ENCODE measurements at places on chromosomes 4 and X.

- no peak for DNase-seq
Measured at GRCh38 chr4:173045571-173045970, 123.0 kb upstream of the GALNT7 start.

DNA sequence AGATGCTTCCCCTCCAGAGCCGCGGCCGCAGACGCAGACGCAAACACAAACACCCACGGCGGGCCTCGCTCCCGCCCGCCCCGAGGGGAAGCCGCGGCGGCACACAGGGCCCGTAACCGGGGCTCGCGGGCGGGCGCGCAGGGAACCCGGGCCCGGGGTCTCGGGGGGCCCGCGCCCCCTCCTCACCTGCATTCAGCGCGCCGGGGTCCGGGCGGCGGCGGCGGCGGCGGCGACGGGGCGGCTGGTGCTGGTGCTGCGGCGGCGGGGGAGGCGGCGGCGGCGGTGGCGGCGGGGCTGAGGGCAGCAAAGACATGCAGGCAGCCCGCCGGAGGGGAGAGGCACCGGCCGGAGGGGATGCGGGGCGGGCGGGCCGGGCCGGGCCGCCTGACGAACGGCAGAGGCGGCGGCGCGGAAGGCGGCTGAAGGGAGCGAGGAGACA, 255 bp upstream of the CNOT6L start:
- no peak for DNase-seq

- no peak for DNase-seq
Measured at GRCh38 chr4:56799161-56799759, 22.2 kb downstream of the SPINK2 start.

GRCh38 chrX:130676861-130677260, 226.1 kb downstream of the ENOX2 start:
- DNase-seq, result no peak

- no peak for DNase-seq
Measured at GRCh38 chr4:40745285-40745984, 4.3 kb upstream of the NSUN7 start.

- no peak for DNase-seq
Measured at GRCh38 chrX:39716401-39716800, 381.4 kb downstream of the BCOR start.

DNA sequence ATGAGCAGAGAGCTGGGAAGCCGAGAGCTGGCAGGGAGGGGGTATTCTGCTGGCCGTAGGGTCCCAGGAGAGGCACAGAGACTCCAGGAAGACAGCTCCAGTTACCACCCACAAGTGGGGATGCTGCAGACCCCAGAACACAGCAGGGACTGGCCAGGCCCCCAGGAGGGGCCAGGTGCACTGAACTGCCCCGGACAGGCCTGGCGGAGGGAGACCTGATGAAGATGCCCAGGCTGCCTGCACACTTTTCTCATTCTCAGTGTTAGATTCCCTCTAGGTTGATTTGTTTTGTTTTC, 110.8 kb downstream of the CPZ start:
- no peak for DNase-seq

DNA sequence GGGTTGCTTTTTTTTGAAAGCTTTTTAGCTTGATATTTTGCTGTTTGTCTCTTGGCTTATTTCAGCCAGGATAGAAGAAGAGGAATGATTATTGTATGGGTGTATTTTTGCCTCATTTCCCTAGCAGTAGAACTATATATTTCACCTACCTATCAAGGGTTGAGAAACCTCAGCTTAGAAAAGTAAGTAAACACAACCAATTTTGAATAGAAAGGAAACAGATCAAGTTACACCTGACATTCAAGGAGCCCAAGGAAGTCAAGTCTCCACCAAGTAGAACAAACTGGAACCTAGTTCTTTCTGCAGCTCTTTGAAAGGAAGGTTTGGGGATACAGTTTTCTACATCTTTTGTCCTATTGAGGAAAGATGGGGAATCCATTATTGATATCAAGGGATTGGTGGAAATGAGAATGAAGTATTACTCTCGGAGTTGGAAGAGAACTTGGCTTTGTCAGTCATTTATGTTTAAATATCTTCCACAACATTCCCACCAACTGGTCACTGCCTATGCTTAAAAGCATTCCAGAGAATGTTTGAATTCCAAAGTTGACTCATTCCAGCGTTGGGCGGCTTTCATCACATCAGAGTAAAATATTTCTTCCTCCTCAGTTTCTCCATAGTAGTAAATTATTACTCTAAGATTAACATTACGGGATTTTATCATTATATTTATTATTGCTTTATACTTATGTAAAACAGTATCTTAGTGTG, 207.8 kb upstream of the CNKSR2 start:
- no peak for DNase-seq

DNA sequence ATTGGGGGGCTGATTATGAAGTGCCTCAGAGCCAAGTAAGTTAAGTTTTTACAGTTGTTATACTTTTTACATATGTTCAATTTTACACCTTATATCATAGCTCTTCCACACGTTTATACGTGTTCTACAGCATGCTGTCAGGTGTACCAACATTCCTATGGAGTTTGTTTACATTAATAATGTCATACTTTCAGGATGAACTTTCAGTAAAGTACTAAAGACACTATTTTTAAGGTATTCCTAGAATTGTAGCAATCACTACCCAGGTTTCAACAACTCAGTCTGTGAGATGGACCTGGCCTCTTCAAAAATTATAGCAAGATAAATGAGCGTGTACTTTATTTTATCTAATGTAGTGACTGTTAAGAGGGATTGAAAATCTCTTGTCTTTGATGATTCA, 92.6 kb downstream of the PTPN13 start:
- no peak for DNase-seq

- no peak for DNase-seq
Measured at GRCh38 chrX:15680401-15680800, 15.8 kb upstream of the CLTRN start.

GRCh38 chr4:54898056-54898562, 227.3 kb downstream of the KDR start:
- DNase-seq, result peak; percentile 28

- DNase-seq, result no peak
Measured at GRCh38 chr4:16066586-16067128, 17.2 kb downstream of the PROM1 start.

DNA sequence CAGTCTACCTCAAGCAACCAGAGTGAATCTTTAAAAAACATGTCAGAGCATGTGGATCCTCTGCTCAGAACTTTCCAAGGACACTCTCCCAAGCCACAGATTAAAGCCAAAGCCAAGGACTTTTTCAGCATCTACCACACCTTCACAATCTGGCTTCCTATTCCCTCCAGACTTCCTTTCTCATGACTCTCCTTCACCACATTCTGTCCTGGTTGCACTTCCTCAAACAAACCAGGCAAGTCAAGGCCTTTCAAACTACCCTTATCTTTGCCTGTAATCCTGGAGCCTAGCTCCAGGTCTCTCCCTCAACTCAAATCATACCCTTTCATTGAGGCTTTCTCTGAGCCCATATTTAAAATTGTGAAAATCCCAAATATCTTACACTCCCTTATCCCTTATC, 191.6 kb upstream of the GALNTL6 start:
- DNase-seq, result no peak

- no peak for DNase-seq
Measured at GRCh38 chrX:142613403-142613802, 408.3 kb upstream of the MAGEC2 start.

DNA sequence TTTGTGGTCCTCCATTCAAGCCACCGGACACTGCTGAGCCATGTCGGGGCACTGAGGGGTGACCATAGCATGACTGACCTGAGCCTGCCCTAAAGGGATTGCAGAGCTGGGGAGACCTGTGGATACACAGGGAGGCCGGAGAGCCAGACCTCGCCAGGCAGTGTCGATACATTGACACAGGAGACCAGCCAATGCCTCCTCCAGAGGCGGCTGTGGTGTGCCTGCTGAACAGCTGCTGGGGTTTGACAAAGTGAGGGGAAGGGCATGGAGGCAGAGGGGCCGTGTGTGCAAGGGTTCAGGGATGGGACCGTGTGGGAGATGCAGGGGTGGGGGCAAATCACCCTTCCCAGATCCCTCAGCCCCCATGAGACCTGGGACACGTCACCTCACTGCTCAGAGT, 48.0 kb downstream of the PPP2R2C start:
- DNase-seq, result no peak

DNA sequence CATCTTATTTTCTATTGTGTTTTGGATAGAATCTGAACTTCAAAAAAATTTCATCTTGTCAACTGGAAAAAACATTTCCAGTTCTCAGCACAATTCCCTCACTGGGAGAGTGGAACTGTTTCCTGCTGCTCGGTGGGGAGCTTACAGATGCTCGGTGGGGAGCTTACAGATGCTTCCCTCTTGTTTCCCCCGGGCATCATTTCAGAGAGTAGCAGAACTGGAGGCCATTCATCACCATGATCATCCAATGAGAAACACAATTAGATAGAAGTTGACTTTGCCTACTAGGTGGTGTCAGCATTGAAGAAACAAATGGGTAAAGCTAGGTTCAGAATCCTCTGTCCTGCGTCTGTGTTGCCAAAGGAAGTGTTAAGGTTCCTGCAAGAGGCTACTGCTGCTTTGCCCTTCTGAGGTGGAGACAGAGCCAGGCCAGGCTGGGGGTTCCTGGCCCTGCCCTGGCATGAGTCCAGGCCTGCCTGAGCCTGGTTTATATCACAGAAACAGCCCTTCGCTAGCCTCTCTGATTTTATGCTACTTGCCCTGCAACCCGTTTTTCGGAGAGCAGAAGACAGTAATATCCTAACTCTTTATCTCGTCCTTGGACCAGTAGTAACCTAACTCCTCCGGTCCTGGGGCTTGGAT, 70.6 kb downstream of the TAPT1 start:
- no peak for DNase-seq

DNA sequence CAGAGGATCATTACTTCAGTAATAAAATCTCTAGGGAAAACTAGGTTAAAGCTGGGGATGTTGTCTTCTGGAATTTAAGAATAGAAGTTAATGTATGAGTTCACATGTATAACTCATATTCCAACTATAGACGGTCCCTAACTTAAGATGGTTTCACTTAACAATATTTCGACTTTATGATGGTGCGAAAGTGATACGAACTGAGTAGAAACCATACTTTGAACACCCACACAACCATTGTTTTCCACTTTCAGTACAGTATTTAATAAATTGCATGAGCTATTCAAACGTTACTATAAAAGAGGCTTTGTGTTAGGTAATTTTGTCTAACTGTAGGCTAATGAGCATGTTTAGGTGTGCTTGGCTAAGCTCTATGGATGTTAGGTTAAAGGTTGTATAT, 38.7 kb downstream of the CCSER1 start:
- no peak for DNase-seq

GRCh38 chrX:131316260-131316659, 27.2 kb upstream of the IGSF1 start:
- no peak for DNase-seq

GRCh38 chr4:101306764-101307615, 40.3 kb downstream of the PPP3CA start:
- no peak for DNase-seq

DNA sequence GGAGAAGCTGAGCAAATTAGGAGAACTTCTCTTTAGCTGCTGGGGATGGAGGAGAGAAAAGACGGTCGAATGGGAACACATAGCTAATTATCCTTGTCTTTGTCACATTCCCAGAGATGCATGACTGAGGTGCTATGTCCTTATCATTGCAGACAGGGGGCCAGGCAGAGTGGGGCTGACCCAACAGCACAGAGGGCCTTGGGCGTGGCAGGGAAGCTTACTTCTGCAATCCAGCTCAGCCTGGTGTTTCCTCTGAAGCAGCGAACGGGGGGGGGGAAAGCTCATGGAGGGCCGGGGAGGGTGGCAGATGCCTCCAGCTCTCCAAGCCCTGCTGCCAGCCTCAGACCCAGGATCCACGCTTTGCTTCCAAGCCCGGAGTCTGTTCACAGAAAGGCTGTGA, 50.8 kb upstream of the HOPX start:
- DNase-seq, result no peak

- DNase-seq, result no peak
Measured at GRCh38 chr4:8292478-8293107, 23.0 kb downstream of the HTRA3 start.

GRCh38 chr4:87410679-87411078, 11.7 kb upstream of the NUDT9 start:
- DNase-seq, result no peak

DNA sequence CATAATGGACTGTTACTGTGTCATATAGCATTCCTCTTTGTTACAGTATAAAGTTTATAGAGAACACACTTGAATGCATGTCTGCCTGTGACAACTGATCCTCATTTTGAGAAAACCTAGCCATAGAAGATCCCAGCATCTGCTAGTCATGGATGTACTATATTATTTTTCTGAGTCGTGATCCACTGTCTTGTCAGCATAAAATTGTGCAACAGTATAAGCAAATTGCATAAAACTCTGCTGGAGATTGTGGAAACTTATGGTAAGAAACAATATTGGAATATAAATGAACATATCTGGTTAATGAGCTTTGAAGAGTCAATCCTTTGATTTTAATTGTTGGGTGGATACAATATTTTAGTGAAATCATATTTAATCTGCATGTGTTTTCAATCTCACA, 3.6 kb downstream of the NEIL3 start:
- DNase-seq, result no peak

DNA sequence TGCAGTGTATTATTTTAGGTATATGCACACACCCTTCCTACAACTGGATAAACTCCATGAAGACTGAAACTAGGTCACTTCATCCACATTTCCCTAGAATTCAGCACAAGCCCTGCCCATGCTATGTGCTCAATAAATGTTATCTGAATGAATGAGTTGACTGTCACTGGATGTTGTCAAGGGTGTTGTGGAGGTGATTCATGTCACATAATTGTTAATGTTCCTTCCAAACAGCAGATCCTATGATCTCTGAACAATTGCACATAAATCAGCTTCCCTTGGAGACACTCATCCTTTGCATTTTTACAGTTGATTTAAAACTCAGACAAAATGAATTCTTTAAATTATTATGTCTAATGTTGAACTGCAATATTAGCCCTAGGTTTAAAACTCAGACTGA, 154.7 kb downstream of the TSPAN5 start:
- DNase-seq, result no peak

GRCh38 chr4:159175085-159175988, 72.5 kb downstream of the RAPGEF2 start:
- peak; percentile 88 for DNase-seq

GRCh38 chr4:21688596-21689265, 259.8 kb downstream of the KCNIP4 start:
- DNase-seq, result no peak

- DNase-seq, result no peak
Measured at GRCh38 chr4:125444166-125444565, 129.4 kb downstream of the FAT4 start.

DNA sequence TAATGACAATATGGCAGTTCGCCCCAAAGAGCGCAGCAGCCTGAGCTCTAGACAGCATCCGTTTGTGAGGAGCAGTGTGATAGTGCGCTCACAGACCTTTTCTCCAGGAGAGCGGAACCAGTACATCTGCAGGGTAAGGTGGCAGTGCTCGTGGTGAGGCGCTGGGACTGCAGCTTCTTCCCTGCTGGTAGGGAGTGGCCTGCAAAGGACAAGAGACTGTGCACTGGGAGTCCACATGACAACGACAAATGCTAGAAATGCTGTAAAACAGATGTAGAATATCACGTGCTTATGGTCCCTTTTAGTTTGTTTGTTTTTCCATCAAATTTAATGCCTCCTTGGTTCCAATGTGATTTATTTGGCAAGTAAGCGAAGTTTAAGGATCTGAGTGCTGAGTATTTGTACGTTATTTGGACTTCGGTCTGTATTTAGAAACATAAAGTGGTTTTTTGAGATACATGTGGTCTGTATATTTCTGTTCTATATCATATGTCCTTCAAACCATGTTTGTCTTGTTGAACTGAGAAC, 35.8 kb downstream of the CLDN22 start:
- DNase-seq, result no peak

GRCh38 chr4:149266301-149266700, 549.3 kb downstream of the IQCM start:
- no peak for DNase-seq
